ENCODE measurements at places on chromosomes 12 and 14.

GRCh38 chr14:97780804-97781203 lies 983.6 kb downstream of the VRK1 start:
- no peak for DNase-seq

- DNase-seq: no peak
Measured at GRCh38 chr12:57993030-57993429, 51.7 kb downstream of the ATP23 start.

GRCh38 chr12:50634379-50634778 lies 129.5 kb upstream of the ATF1 start:
- no peak for DNase-seq

DNA sequence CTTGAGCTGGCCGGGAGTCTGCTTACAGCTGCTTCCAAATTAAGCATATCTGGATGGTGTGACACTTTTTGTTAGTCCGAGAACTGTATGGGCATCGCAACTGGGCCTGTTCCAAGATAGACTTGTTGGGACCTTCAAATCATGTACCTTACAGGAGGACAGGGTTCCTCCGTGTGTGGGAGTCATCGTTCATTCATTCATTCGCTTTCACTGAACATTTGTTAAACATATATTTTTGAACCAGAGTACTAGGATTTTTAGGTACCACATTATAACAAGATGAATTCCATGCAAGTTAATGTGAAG lies 387 bp upstream of the IPO8 start:
- no peak for DNase-seq

GRCh38 chr12:31647086-31647491 lies 12.4 kb upstream of the ETFBKMT start:
- DNase-seq: peak; percentile 23

GRCh38 chr12:48770756-48771155 lies 18.1 kb downstream of the ADCY6 start:
- DNase-seq: no peak

DNA sequence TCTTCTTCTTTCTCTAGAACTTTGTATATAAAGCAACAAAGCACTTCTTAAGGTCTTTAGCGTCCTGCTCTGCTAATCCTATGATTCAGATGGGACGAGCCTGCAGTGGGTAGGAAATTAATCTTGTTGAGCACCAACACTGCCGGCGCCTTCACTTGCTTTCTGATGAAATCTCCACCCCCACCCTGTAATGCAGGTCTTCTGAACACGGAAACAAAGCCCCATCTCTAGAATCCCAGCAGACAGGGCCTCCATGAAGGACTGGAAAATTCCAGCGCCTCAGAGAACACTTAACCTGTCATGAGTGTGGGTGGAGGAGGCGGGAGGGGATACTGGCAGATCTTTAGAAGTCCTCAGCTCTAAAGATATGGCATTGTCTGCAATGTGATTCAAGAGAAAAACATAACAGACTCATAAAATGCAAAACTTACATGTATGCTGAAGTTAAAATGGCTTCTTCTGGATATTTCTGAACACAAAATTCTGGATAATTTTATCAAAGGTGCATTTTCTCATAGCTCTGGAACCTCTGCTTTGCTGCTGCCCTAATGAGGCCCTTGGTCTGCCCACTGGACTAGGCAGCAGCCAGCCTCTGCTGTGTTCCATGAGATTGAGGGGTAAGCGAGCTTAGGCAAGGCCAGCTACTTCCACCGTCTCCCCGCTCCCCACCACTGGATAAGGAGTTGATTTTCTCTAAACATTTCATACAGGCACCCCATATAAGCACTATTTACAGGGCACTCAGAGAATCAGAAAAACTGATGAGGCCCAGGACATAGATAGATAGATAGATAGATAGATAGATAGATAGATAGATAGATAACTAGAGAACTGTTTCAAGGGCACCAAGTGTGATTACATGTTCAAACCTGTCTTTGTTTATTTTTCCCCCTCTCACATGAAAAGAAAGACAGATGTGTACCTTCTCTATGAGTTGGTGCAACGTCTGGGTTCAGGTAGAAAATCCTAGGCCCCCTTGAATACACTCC lies 43.1 kb downstream of the ZFP36L1 start:
- peak; percentile 27 for DNase-seq

GRCh38 chr12:95146769-95147168 lies 70.5 kb downstream of the FGD6 start:
- DNase-seq: no peak

DNA sequence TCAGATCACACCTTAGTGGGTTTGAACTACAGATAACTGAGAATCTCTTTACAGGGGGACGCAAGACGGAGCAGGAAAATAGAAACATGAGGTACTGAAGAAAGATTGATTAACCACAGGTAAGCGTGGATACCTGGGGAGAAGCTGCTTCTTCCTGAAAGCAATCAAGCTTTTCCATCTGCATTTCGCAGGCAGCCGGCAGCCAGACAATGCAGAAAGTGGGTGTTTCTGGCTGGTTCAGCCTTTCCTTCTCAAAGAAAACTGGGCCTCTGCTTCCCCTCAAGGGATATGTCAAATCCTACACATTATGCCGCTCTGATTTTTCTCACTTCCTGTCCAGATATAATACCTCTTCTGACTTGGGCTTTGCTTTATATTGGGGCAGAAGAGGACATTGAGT lies 39.1 kb upstream of the PPFIA2 start:
- DNase-seq: no peak

GRCh38 chr14:105168979-105169507 lies 467 bp upstream of the JAG2 start:
- no peak for DNase-seq

GRCh38 chr12:45681465-45681864 lies 48.0 kb upstream of the ARID2 start:
- no peak for DNase-seq

DNA sequence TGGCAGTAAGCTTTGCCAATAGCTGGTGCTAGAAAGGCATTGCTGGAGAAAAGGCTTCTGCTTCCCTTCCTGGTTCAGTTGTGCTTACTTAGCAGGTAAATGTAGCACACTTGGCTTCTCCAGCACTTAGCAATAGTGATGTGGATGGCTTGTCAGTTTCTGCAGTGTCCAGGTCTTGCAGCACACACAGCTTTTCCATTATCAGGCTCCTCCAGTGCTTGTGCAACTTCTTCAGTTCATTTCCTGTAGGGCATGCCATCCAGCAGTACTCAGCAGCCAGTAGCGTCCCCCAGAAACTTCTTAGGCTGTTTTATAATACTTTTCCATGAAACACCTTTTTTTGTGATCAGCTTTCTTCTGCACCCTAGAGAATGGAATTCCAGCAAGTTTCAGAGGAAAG lies 154.6 kb downstream of the SLC6A15 start:
- DNase-seq: no peak

DNA sequence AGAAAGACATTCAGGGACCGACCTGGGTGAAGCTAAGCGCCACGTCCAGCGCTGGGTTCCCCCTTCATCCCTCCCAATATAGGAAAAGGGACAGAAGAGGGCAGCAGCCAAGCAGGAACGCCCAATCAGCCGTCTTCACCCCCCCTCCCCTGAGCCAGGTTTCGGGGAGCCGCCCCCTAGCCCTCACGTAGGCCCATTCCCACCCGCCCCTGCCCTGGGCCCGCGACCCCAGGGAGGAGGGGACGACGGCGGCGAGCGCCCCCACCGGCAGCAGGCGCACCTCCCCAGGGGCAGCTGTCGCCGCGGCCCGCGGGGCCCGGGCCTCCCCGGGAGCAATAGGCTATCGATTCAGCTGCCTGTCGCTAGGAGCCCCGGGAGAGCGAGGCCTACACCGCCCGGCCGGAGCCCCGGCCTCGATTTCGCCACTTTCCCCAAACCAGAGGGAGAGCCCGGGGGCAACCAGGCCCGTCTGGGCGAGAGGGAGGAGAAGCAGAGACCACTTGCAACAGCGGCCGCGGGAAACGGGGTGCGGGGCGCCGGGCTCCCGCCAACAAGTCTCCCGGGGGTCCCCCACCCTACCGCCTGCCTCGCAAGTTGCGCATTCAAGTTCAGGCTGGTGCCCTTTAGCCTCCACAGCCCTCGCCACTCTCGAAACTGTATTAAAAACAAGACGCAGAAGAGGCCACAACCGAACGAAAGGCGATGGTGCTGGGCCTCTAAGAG lies 1.3 kb downstream of the DCAF5 start:
- peak; percentile 81 for DNase-seq

- DNase-seq: no peak
Measured at GRCh38 chr12:69687390-69687789, 11.7 kb downstream of the BEST3 start.

- DNase-seq: no peak
Measured at GRCh38 chr14:105026033-105026785, 5.3 kb upstream of the CDCA4 start.
